NCI-H1417 treated with DMSO at 0.1 percent for 48 hours (cell line): ENCODE measurements at places on chromosomes 12 and 14.

DNA sequence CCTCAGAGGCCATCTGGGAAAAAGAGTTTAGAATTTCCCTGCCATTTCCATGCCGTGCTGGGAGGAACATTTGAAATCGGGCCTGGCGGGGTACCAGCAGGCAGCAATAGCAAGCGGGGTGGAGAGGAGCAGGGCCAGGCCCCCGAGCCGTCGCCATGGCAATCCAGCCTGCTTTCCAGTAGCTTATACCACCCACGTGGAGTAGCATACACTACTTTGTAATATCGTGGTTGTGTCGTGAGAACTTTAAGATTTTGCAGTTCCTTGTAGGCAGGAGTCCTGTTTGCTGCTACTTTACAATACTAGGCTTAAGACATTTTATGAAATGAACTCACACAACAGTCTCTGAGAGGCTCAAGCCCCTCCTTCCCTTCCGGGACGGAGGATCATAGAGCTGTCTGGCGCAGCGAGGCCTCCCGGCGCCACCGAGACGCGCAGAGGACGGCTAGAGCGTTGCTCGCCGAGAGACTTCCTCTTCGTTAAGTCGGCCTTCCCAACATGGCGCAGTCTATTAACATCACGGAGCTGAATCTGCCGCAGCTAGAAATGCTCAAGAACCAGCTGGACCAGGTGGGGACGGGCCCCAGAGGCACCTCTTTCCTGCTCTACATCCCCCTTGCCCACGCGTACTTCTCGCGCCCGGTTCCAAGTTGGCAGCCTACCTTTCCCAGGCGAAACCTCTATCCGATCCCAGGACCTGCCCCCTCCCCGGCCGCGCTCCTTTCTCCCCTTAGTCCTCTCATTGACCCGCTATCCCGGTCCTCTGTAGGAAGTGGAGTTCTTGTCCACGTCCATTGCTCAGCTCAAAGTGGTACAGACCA, at the start of gene PFDN5:
PFDN5 (plus strand) TSS at position 473 of the 821 bp plus-strand sequence; CDS start at position 499, 26 bp downstream.
- peak; percentile 58 for DNase-seq

GRCh38 chr12:15777355-15778012, 11.7 kb downstream of the EPS8 start:
- no peak for DNase-seq

DNA sequence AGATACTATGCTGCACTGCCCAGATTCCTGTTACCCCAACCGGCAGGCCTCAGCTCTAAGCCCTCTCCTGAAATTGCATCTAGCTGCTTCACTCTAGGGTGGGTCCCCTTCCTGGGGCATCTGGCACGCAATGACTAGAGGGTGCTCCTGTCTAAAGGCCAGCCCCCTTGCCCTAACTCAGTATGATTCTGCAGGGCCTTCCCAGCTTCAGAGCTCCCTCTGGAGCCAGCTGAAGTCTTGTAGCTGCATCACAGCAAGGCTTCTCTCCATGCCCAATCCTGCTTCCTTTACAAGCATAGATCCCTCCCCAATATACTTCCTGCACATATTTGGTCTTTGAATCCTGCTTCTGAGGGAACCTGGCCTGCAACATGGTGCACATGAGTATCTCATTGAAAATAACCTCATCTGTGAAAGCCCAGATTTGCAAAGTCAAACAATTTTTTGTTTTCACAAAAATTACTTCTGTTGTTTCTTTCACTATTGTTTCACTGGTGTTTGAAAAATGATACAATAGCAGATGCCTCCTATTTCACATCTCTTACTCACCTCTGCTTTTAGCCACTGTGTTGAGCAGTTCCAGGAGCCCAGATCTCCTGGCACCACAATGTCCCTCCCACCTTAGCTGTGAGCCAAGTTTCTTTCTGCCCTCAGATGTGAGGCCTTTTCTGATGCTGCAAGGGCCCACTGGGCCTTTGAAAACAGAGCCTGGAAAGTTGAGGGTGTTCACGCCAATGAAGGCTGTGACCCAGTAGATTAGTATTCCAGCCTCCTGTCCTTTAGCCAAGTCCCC, 169.5 kb upstream of the EGLN3 start:
- DNase-seq, result no peak

DNA sequence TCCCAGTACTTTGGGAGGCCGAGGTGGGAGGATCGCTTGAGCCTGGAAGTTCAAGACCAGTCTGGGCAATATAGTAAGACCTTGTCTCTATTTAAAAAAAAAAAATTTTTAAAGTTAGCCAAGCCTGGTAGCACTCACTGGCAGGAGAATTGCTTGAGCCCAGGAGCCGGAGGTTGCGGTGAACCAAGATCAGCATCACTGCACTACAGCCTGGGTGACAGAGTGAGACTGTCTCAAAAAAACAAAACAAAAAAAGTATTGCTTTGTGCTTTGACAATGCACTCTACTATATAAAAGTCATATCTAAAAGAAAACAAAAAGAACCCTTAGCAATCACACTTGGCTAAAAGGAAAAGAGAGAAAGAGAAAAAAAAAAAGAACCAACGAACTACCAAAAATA, 26.8 kb downstream of the GNPTAB start:
- no peak for DNase-seq

DNA sequence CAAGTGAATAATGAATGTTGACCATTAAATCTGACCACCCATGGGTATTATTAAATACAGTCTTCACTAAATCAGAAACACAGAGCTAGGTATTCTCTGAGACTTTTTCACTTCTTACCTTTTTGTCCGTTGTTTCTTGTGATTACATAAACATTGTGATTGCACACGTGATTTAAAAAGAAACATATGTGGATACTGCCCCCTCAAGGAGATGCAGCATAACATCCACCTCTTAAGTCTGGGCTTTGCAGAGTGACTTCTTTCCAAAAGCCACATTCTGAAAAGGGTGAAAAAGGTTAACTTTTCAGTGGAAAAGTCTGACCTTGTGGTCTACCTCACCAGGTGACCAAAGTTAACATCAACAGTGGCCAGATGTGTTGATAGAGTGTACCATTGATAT, 185.5 kb upstream of the FAR2 start:
- no peak for DNase-seq

GRCh38 chr12:131012279-131013069, 58.8 kb downstream of the ADGRD1 start:
- DNase-seq, result no peak

DNA sequence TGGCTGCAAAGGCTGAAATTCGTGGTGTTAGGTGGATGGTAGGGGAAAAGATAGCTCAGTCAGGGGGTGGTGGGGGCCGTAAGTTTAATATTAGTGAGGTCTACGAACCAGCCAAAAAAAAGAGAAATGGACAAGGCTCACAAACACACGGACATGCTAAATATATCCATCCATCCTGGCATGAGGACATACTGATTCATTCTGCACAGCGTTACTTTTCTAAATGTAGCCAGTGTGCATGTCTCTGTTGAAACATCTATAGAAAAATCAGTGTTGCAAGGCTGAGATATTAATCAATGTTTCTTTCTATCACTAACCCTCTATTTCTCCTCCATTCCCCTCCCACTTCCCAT, 150.6 kb downstream of the PIWIL1 start:
- DNase-seq, result no peak

- DNase-seq, result no peak
Measured at GRCh38 chr12:116916714-116917114, 6.0 kb downstream of the FBXW8 start.

DNA sequence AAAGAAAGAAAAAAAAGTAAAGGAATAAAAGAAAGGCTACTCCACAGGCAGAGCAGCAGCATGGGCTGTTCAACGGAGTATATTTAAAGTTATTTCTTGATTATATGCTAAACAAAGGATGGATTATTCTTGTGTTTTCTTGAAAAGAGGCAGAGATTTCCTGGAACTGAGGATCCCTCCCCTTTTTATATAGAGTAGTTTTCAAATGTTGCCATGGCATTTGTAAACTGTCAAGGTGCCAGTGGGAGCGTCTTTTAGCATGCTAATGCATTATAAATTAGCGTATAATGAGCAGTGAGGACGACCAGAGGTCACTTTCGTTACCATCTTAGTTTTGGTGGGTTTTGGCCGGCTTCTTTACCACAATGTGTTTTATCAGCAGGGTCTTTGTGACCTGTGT, 383.0 kb downstream of the PCNX1 start:
- DNase-seq, result no peak

- DNase-seq, result no peak
Measured at GRCh38 chr12:130602251-130602650, 113.8 kb downstream of the RIMBP2 start.

GRCh38 chr12:32125455-32126084, 18.9 kb downstream of the BICD1 start:
- no peak for DNase-seq

DNA sequence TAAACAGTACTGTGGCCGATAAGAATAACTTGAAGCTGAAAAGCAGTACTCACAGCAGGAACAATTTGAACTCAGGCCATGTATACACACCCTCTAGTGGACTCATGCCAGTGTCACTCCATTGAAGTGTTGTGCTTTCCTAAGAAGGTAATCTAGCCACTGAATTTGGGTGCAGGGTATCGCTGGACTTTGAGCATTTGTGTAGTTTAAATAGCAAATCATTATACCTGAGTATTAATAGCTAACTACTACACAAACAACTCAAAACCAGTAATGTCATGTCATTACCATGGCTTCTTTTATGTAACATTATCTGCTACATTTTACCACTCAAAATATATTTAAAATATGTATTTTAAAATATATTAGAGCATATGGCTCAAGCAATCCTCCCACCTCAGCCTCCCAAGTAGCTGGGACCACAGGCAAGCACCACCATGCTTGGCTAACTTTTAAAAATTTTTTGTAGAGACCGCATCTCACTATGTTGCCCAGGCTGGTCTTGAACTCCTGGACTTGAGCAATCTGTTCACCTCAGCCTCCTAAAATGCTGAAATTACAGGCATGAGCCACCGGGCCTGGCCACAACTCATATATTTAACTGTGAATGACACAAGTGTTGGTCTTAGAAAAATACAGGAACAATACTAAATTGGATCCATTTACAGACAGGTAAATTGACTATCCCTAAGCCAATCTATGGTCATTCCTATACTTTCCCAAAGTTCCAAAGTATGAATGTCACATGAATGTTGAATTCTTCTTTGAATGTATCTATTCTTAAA, 25.6 kb upstream of the ARID4A start:
- no peak for DNase-seq

DNA sequence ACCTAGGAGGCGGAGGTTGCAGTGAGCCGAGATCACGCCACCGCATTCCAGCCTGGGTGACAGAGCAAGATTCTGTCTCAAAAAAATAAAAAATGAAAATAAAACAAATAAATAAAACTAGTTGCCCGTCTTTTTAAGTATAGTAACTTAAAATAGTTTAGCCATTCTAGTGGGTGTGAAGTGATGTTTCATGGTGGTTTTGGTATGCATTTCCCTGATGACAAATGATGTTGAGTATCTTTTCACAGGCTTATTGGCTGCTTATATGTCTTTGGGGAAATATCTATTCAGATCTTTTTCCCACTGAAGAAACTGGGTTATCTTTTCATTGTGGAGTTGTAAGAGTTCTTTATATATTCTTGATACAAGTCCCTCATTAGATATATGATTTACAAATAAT, 102.4 kb upstream of the METAP2 start:
- DNase-seq, result no peak

- no peak for DNase-seq
Measured at GRCh38 chr12:124713436-124714082, 146.1 kb upstream of the NCOR2 start.

GRCh38 chr14:20485900-20486299, 16.7 kb downstream of the PNP start:
- no peak for DNase-seq

DNA sequence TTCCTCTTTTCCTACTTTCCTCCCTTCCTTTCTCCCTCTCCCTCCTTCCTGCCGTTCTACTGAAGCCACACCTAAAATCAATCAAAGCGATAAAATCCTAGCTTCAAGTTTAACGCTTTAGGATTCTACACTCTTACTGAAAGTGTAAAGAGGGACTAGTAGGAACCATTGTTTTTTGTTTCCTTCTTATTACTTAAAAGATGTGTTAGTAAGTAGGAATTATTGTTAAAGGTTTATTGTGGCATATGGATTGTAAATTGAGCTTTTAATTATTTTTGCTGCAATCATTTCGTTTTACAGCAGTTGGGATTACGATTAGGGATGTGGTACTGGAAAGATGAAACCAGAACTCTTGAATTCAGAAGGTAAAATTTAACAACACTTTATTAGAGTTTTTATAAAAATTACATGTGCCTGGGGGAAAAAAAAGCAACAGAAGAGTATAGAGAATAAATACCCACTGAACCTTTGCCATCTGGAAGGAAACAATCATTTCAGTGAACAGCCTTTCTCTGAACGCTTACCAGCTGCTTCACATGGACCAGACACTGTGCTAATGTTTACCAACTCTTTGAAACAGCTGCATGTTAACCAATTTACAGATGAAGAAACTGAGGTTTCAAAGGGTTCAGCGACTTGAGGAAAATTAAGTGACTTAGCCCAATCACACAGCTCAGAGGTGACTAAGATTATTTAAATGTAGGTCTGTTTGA, 1.0 kb downstream of the PPP1R36 start:
- no peak for DNase-seq

DNA sequence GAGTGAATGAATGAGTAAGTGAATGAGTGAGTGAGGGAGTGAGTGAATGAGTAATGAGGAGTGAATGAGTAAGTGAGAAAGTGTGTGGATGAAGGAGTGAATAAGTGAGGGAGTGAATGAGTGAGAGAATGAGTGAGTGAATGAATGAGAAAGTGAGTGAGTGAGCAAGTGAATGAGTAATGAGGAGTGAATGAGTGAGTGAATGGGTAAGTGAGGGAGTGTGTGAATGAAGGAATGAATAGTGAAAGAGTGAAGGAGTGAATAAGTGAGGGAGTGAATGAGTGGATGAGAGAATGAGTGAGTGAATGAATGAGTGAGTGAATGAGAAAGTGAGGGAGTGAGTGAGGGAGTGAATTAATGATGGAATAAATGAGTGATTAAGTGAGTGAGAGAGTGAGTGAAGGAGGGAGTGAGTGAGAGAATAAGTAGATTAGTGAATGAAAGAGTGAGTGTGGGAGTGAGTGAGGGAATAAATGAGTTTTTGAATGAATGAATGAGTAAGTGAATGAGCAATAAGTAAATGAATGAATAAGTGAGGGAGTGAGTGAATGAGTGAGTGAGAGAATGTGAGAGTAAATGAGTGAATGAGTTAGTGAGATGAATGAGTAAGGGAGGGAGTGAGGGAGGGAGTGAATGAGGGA, 364.5 kb downstream of the ADGRD1 start:
- DNase-seq, result no peak

DNA sequence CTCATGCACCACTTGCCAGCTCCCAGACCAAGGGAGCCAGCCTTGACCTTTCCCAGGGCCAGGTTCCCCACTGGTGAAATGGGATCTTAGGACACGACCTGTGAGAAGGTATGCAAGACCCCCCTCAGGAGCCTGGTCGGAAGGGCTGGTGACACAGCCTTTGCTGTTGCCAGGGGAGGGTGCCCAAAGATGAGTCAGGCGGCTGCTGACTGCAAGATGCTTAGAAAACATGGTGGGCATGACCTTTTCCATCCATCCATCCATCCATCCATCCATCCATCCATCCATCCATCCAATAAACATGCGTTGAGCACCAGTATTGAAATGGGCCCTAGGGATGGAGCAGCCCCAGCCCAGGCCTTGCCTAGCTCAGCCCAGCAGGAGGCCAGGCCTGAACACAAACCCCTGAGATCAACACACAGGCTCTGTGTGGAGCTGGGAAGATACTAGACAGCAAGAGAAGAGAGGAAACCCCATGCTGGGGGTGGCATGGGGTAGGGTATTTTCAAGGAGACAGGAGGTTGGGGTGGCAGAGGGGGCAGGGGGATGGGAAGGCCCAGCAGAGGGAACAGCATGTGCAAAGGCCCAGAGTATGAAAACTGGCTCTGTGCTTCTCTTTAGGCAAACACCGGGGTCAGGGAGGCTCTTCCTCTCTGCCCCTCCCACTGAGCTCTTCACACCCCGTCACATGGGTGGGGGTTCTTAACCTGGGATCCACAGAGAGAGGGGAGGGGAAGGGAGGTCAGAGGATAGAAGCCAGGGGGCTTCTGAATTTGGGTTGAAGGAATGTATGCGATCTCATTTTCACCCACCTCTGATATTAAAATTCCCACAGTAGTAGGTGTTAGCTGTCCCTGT, 26.2 kb upstream of the YY1 start:
- DNase-seq, result no peak
